Aorta (tissue), 5 donors: ENCODE measurements at places on chromosomes 7 and 10.

- H3K27ac ChIP-seq, result no peak overlapping the region
- no peak overlapping the region for H3K4me3 ChIP-seq
- H3K36me3 ChIP-seq, result no peaks in the 10 kb centered on the region
- no peaks in the 10 kb centered on the region for H3K4me1 ChIP-seq
- no peaks in the 10 kb centered on the region for H3K27me3 ChIP-seq
Observed at GRCh38 chr10:52956861-52957260, 184.3 kb upstream of the MBL2 start.

DNA sequence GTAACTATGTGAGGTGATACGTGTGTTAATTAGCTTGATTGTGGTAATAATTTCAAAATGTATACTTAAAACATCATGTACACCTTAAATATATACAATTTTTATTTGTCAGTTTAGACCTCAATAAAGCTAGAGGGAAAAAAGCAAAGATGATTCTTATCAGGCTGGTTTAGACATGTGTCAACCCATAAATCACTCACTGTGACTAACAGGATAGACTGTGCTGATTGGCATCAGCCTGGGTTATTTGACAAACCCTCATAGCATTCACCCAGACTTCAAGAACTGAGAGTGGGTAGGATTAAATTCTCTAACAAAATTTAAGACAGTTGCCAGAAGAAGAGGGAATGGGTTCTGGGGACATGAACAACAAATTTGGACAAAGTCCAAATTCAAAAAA, 73.8 kb upstream of the TMEM140 start:
- no peak for DNase-seq
- no peaks in the 10 kb centered on the region for H3K27me3 ChIP-seq
- H3K36me3 ChIP-seq, result no peaks in the 10 kb centered on the region
- no peak overlapping the region for H3K4me3 ChIP-seq
- no peak overlapping the region for H3K27ac ChIP-seq

DNA sequence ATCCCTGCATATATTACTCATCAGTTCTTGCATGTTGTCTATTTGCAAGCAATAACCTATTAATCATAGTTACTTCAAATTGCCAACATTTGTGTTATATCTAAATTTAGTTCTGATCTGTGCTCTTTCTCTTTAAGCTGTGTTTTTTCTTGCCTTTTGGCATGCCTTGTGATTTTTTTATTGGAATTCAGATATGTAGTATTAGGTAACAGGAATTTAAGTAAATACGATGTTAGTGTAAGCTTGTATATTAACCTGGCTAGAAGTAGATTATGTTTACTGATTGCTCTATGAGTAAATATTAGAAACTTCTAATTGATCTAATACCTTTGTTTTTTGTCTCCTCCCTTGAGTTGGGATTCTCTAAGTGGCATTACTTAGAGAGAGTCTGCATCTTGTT, 718.9 kb upstream of the POT1 start:
- H3K27ac ChIP-seq, result no peak overlapping the region
- H3K4me1 ChIP-seq, result no peaks in the 10 kb centered on the region
- no peak overlapping the region for H3K4me3 ChIP-seq
- no peak for DNase-seq

GRCh38 chr7:130941322-130942210, 207.6 kb upstream of the KLF14 start:
- H3K36me3 ChIP-seq, result no peaks in the 10 kb centered on the region
- no peaks in the 10 kb centered on the region for H3K27me3 ChIP-seq
- no peak for DNase-seq
